ENCODE measurements at places on chromosomes 6 and 20. TPM values are rescaled to one million over a fixed set of nuclear protein-coding genes. Genes with fewer than 3 reads are reported as not detected.
A peak's percentile ranks its signal among the peaks of the same experiment; 100 is the strongest.

GRCh38 chr6:127085181-127085580, 33.3 kb upstream of the RSPO3 start:
- no peak overlapping the region for H3K27ac ChIP-seq
- no peaks in the 10 kb centered on the region for H3K27me3 ChIP-seq
- H3K36me3 ChIP-seq, result no peaks in the 10 kb centered on the region
- H3K4me1 ChIP-seq, result no peaks in the 10 kb centered on the region
- DNase-seq, result no peak

DNA sequence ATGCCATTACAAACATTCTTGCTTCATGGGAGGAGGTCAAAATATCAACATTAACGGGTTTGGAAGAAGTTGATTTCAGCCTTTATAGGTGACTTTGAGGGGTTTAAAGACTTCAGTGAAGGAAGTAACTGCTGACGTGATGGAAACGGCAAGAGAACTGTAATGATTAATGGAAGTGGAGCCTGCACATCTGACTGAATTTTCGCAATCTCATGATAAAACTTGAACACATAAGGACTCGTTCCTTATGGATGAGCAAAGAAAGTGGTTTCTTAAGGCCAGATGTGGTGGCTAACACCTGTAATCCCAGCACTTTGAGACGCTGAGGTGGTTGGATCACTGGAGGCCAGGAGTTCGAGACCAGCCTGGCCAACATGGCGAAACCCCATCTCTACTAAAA, 226.1 kb downstream of the BCAS1 start:
- no peak overlapping the region for H3K4me3 ChIP-seq
- H3K27ac ChIP-seq, result no peak overlapping the region
- H3K36me3 ChIP-seq, result no peaks in the 10 kb centered on the region
- no peak for DNase-seq
- no peaks in the 10 kb centered on the region for H3K4me1 ChIP-seq
- H3K27me3 ChIP-seq, result no peaks in the 10 kb centered on the region

- peak overlapping the region; percentile 3 for H3K4me3 ChIP-seq
- no peaks in the 10 kb centered on the region for H3K27me3 ChIP-seq
- no peaks in the 10 kb centered on the region for H3K36me3 ChIP-seq
- peak overlapping the region; percentile 26 for H3K27ac ChIP-seq
- H3K4me1 ChIP-seq, result no peaks in the 10 kb centered on the region
Observed at GRCh38 chr20:34268851-34269636, 27.8 kb downstream of the ASIP start.

- no peaks in the 10 kb centered on the region for H3K27me3 ChIP-seq
- H3K36me3 ChIP-seq, result no peaks in the 10 kb centered on the region
- no peak for DNase-seq
- no peaks in the 10 kb centered on the region for H3K4me1 ChIP-seq
Observed at GRCh38 chr6:4983322-4983721, 20.5 kb downstream of the RPP40 start.

DNA sequence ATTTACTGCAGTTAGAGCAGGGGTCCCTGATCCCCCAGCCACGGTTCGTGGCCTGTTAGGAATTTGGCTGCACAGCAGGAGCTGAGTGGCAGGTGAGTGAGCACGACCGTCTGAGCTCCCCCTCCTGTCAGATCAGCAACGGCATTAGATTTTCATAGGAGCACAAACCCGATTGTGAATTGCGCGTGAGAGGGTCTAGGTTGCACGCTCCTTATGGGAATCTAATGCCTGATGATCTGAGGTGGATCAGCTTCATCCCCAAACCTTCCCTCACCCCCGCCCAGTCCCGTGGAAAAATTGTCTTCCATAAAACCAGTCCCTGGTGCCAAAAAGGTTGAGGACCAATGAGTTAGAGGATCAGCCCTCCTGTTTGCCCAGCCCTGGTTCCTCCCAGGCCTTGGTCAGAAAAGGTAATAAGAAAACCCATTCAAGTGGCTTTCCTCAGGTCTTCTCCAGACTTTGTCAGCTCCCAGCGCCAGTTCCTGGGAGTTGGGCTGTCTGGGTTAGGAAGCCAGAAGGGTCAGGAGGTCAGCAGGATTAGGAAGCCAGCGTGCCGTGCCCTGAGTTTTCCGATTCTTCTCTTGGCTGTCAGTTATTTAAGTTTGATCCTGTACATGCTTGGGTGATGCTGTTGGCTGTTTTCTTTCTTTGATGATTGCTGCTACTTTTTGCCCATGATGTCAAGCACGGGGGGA, 139.9 kb upstream of the PMEPA1 start:
- H3K4me3 ChIP-seq, result no peak overlapping the region
- H3K27me3 ChIP-seq, result no peaks in the 10 kb centered on the region
- no peak for DNase-seq
- H3K36me3 ChIP-seq, result no peaks in the 10 kb centered on the region
- H3K4me1 ChIP-seq, result no peaks in the 10 kb centered on the region
- H3K27ac ChIP-seq, result no peak overlapping the region

DNA sequence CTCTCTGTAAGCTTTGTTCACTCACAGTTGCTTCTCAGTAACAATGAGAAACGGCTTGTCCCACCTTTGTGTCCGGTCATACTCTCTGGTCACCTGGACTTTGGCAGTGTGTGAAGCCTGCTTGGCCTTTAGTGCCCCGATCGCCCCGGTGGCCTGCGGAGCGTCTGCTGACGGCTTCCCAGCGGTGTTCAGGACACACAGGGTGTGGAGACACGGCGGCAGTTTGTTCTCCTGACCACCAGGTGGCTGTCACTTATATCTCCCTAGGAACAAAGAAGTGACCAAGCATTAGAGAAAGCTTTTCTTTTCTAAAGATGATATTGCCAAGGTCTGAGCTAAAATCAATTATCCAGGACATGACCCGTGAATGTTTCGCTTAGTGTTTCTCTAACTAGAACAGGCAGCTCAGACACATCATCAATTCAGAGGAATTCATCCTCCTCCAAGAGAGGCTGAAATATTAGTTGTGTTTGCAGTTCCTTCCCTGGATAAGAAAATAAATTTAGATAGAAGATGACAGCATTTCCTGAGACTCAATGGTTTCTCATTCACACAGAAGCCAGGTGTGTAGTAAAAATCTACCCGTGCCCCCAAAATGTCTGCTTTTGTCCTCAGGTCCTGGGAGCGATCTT, 167.4 kb upstream of the THBS2 start:
- no peaks in the 10 kb centered on the region for H3K4me1 ChIP-seq
- H3K27ac ChIP-seq, result no peak overlapping the region
- no peaks in the 10 kb centered on the region for H3K27me3 ChIP-seq
- no peak overlapping the region for H3K4me3 ChIP-seq
- no peak for DNase-seq

GRCh38 chr6:149318581-149319286, 1.2 kb downstream of the TAB2 start:
- H3K27ac ChIP-seq, result peak overlapping the region; percentile 96
- H3K4me1 ChIP-seq, result no peaks in the 10 kb centered on the region
- no peaks in the 10 kb centered on the region for H3K36me3 ChIP-seq
- no peaks in the 10 kb centered on the region for H3K27me3 ChIP-seq
- DNase-seq, result no peak
- H3K4me3 ChIP-seq, result peak overlapping the region; percentile 97

GRCh38 chr20:52305858-52306257, 114.3 kb upstream of the ZFP64 start:
- no peak overlapping the region for H3K4me3 ChIP-seq
- DNase-seq, result no peak

- H3K27me3 ChIP-seq, result no peaks in the 10 kb centered on the region
- no peak overlapping the region for H3K4me3 ChIP-seq
- DNase-seq, result no peak
Observed at GRCh38 chr6:149026530-149026942, 279.7 kb downstream of the UST start.

- H3K36me3 ChIP-seq, result no peaks in the 10 kb centered on the region
- no peak overlapping the region for H3K4me3 ChIP-seq
- no peaks in the 10 kb centered on the region for H3K27me3 ChIP-seq
- no peaks in the 10 kb centered on the region for H3K4me1 ChIP-seq
- DNase-seq, result no peak
Observed at GRCh38 chr20:1075616-1076015, 42.8 kb upstream of the PSMF1 start.

DNA sequence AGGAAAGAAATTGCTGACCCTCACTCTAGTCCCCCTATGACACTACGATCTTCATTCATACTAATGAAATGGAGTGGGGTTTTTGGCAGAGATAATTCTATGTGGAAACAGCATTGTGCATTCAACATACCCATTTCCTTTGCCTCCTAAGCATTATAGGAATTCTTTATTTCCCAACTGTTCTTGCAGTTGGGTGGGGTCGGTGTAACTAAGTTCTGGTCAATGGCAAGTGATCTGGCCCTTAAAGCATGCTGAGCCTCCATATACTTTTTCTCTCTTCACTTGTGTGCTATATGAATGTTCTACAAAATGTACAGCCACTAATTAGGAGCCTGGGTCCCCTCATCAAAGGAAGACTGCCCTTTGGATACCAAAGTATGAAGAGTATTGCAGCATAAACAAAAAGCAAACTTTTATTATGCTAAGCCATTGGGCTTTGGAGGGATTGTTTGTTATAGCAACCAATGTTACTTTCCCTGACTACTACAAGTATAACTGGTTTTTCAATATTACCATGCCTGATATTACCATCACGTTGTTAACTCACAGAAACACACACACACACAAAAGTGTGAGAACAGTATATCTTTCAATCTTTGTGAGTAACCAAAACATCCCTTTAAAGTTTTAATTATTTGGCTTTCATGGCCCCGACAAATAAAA, 9.0 kb upstream of the ISM1 start:
- no peak overlapping the region for H3K27ac ChIP-seq
- no peaks in the 10 kb centered on the region for H3K27me3 ChIP-seq
- no peak overlapping the region for H3K4me3 ChIP-seq

DNA sequence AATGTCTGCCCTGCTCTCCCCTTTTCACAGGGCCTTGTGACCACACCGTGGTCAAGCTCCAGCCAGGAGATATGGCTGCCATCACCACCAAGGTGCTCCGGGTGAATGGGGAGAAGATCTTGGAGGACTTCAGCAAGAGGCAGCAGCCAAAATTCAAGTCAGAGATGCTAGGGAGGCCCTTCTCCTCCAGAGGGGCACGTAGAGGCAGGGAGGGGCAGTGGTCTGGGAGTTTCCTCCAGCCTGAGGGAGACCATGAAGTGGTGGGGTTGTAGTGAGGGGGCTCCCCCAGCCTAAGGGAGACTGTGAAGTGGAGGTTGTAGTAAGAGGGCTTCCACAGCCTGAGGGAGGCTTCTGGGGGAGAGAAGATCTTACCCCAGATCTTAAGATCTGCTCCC, 4.0 kb downstream of the DXO start:
- H3K27ac ChIP-seq, result no peak overlapping the region
- no peak overlapping the region for H3K4me3 ChIP-seq
- no peaks in the 10 kb centered on the region for H3K36me3 ChIP-seq
- no peaks in the 10 kb centered on the region for H3K4me1 ChIP-seq
- no peaks in the 10 kb centered on the region for H3K27me3 ChIP-seq

DNA sequence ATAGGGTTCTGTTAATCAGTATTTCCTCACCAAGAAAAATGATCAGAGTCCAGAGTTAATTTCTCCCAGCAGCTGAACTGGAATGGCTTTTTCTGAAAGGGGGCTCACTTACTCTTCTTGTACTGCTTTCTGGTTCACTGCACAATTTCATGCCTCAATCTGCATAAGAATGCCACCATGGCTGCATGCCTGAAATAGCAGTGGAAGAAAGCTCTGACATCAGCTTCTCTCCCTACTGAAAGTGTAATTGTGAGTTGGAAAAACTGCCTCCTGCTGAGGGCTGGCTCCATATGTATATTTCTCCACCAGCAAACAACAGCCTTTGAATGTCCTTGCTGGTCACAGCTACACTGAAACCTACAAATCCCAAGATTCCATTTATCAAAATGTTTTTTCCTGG, 1027.2 kb upstream of the GJE1 start:
- H3K4me3 ChIP-seq, result no peak overlapping the region
- H3K4me1 ChIP-seq, result no peaks in the 10 kb centered on the region
- H3K36me3 ChIP-seq, result no peaks in the 10 kb centered on the region
- no peak overlapping the region for H3K27ac ChIP-seq
- DNase-seq, result no peak

GRCh38 chr20:10263385-10264165, 44.9 kb downstream of the SNAP25 start:
- no peaks in the 10 kb centered on the region for H3K36me3 ChIP-seq
- DNase-seq, result no peak
- no peak overlapping the region for H3K4me3 ChIP-seq
- H3K27ac ChIP-seq, result no peak overlapping the region

DNA sequence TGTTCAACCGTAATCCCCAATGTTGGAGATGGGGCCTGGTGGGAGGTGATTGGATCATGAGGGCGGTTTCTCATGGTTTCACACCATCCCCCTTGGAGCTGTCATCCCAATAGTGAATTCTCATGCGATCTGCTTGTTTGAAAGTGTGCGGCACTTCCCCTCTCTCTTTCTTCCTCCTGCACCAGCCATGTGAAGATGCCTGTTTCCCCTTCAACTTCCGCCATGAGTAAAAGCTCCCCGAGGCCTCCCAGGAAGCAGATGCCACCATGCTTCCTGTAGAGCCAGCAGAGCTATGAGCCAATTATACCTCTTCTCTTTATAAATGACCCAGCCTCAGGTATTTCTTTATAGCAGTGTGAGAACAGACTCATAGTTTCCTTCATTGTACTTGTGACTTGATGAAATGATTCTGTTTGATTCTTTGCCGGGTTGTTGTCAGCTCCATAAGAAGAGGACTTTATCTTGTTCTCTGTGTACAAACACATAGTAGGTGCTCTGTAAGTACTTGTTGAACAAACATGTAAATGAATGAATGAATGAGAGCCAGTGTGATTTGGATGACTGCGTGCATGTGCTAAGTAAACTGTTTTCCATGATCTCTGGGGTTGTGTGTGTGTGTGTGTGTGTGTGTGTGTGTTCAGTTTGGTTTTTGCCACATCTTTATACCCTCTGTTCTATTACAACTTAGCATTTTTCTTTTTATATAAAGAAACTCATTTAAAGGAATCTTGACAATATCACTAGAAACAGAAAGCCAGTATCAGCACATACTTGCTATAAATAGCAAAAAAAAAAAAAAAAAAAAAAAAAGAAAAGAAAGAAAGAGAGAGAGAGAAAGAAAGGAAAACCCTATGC, 22.5 kb upstream of the PTGIS start:
- H3K27ac ChIP-seq, result peak overlapping the region; percentile 95
- peaks cover 8% of the 10 kb centered on the region for H3K4me1 ChIP-seq

- H3K4me1 ChIP-seq, result no peaks in the 10 kb centered on the region
- H3K36me3 ChIP-seq, result no peaks in the 10 kb centered on the region
- no peak overlapping the region for H3K27ac ChIP-seq
- H3K4me3 ChIP-seq, result no peak overlapping the region
- no peak for DNase-seq
- H3K27me3 ChIP-seq, result no peaks in the 10 kb centered on the region
Observed at GRCh38 chr6:45086360-45087084, 241.6 kb upstream of the RUNX2 start.

GRCh38 chr20:5080384-5080877, 39.3 kb downstream of the PCNA start:
- H3K27ac ChIP-seq, result no peak overlapping the region
- no peaks in the 10 kb centered on the region for H3K4me1 ChIP-seq
- no peaks in the 10 kb centered on the region for H3K27me3 ChIP-seq
- no peak overlapping the region for H3K4me3 ChIP-seq
- no peak for DNase-seq
- H3K36me3 ChIP-seq, result no peaks in the 10 kb centered on the region

Gene ZBTB46
- total RNA-seq, result 5.0 TPM

Gene C6orf132
- total RNA-seq, result not detected

Gene ZNF165
- 1.2 TPM for total RNA-seq

Gene NRSN1
- total RNA-seq, result 0.35 TPM

Gene ASIP
- not detected for total RNA-seq
